ENCODE measurements at places on chromosomes 2 and 18.

DNA sequence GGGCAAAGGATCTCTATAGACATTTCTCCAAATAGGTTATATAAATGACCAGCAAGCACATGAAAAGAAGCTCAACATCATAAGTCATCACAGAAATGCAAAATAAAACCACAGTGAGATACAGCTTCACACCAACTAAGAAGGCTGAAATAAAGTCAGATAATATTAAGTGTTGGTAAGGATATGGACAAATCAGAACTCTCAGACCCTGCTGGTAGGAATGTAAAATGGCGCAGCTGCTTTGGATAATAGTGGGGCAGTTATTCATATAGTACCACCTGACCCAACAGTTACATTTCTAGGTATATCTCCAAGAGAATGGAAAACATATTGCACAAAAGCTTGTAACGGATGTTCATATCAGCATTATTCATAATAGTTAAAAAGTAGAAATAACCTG lies 14.0 kb downstream of the EPB41L5 start:
- DNase-seq: no peak

GRCh38 chr2:16785149-16785548 lies 119.5 kb upstream of the CYRIA start:
- DNase-seq: no peak

DNA sequence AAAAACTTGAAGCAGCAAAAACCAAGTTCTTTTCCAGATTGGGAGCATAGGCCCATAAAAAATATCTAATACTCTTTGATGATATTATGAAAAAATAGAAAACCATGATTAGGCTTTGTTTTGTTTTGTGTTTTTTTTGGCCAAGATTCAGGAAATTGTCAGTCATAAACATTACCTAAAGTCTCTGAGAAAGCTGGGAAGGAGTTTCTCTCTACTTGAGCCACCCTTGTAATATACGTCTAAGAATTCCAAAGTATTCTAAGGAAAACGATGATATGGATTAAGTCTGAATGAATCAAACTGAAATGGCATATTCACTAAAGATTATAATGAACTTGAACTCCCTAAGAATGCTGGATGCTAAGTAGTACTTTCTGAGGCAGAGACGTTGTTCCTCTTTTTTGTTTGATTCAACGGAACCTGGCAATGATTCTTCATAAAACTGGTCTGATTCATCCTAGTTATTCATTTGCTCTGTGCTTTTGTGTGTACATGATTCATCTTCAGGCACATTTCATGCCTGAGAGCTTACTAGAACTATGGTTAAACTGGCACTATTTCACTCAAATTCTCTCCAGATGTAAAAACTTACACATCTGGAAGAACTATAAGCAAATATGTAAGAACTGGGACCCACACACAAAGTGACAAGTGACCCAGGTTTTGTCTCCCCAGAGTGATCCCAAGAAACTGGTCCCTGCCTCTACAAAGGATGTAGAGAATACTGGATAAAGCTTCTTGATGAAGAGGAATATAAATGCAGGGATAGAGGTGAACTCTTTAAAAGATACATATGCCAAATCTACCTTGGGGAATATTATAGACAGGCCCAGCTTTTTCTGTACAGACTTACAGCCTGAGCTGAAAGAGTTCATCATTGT lies 159.7 kb downstream of the DOCK10 start:
- peak; percentile 60 for DNase-seq

GRCh38 chr18:79460481-79461300 lies 65.0 kb downstream of the NFATC1 start:
- DNase-seq: no peak

DNA sequence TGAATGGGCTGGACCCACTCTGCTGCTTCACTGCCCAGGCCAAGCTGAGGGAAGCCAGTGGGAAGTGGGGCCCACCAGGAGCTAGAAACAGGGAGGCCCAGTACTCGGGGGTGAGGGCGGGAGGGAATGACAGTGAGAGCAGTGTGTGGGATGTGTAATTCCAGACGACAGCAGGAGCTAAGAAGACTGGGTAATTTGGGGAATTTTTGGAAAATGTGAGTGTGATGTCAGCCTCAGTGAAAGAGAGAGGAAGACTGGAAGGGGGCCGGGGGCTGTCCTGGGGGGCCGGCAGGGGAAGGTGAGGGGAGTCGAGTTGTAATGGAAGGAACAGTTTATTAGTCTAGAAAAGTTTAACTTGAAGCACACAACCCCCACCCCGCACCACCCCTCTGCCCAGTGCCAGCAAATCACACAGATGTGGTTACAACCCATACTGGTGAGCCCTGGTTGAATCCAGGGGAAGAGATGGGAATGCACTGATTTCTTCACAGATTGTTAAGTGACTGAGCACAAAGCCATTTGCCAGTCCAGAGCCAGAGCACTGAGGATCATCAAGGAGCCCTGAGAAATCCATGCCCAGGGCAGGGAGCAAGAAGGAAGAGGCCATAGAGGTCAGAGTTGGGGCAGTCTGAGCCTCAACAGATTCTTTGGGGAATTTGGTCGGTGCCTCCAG lies 76.7 kb upstream of the PKDCC start:
- no peak for DNase-seq

GRCh38 chr2:3130444-3130843 lies 247.2 kb downstream of the EIPR1 start:
- no peak for DNase-seq

- DNase-seq: no peak
Observed at GRCh38 chr18:67935638-67936037, 419.1 kb upstream of the DSEL start.

DNA sequence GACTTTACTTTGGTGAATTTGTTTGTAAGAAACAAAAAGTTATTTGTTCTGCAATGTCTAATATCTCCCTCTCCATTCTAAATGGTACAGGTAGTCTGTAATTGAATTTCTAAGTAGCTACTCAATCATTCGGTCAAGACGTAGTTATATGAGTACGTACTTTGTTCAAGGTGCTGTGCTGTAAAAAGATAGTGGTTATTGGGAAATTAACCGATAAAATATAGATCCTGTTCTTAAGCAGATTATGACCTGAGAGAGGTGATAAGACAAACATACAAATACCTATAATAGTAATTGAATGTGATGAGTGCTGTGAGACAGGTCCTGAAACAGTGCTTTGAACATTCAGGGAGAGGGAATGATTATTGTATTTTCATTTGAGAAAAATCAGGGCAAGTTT lies 7.1 kb downstream of the NCOA1 start:
- DNase-seq: no peak

GRCh38 chr2:234003972-234004617 lies 46.4 kb upstream of the SPP2 start:
- DNase-seq: peak; percentile 79

- no peak for DNase-seq
Observed at GRCh38 chr18:42574871-42575270, 540.6 kb downstream of the RIT2 start.

GRCh38 chr18:37343542-37343851 lies 222.1 kb downstream of the CELF4 start:
- DNase-seq: no peak

- DNase-seq: no peak
Observed at GRCh38 chr2:143977356-143977755, 542.6 kb downstream of the ZEB2 start.

GRCh38 chr18:24189007-24189528 lies 50.2 kb downstream of the CABYR start:
- no peak for DNase-seq

DNA sequence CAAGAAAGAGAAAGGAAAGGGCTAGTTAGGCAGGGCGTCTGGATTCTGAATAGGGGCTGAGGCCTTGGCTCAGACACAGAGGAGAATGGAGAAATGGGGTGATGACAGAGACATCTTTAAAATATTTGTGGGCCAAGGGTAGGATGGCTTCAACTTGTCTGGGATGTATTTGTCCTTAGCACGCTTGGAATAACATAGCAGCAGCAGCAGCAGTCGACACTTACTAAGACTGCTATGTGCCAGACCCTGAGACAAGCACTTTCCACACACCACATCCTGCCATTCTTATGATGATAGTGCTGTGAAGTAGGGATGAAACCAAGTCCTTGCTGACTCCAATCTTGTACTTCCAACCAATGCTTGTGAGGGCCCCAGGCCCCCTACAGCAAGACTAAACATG lies 2.6 kb downstream of the IL1RL1 start:
- no peak for DNase-seq

- no peak for DNase-seq
Observed at GRCh38 chr2:37553411-37554154, 117.9 kb downstream of the CDC42EP3 start.

- DNase-seq: no peak
Observed at GRCh38 chr2:202410092-202410491, 34.0 kb downstream of the BMPR2 start.

- peak; percentile 57 for DNase-seq
Observed at GRCh38 chr2:68368654-68369336, 3.7 kb downstream of the PLEK start.

- DNase-seq: no peak
Observed at GRCh38 chr18:78393086-78393862, 586.3 kb upstream of the SALL3 start.

GRCh38 chr2:156473445-156473844 lies 37.3 kb downstream of the GPD2 start:
- no peak for DNase-seq

GRCh38 chr18:27382567-27383216 lies 197.6 kb upstream of the CHST9 start:
- DNase-seq: no peak

GRCh38 chr2:120866483-120867140 lies 130.9 kb downstream of the GLI2 start:
- DNase-seq: no peak

DNA sequence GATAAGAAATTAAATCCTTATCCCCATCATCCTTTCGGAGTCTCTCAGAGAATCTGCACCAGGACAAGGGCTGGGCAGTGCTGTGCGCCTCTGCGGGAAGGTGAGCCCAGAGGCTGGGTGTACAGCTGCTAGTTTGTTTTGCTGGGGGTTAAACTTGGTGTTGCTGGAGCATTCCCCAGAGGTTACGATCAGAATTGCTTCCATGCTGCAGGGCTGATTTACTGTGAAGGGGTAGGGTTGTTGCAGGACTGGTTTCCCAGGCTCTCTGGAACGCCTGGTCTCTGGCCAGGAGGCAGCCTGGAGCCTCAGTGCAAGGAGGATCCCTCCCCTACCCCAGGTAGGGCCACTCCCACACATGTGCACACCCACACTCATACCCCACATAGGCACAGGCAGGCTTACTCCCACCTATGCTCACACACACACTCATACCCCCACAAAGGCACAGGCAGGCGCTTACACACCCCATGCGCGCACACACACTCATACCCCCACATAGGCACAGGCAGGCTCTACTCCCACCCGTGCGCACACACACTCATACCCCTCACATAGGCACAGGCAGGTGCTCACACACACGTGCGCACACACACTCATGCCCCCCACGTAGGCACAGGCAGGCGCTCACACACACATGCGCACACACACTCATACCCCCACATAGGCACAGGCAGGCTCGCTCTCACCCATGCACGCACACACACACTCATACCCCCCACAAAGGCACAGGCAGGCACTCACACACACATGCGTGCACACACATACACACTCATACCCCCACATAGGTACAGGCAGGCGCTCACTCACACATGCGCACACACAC lies 11.3 kb downstream of the CNNM4 start:
- no peak for DNase-seq

GRCh38 chr18:60684843-60685513 lies 312.4 kb upstream of the MC4R start:
- peak; percentile 5 for DNase-seq

DNA sequence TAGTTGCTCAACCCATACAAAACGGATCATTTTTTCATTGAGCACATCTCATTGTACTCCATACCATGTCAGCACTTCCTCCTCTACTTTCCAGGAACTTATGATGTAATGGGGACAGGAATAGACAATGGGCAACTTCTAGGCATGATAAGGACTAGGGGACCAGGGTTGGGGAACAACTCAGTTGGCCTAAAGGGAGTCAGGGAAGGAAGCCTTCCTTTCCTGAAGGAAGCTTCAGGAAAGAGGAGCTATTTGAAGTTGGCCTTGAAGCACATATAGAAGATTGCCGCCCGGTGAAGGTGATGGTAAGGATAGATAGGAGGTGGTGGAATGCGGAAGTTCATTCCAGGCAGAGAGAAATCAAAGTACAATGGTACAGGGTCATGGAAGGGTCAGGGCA lies 283.9 kb downstream of the SLC8A1 start:
- DNase-seq: no peak

DNA sequence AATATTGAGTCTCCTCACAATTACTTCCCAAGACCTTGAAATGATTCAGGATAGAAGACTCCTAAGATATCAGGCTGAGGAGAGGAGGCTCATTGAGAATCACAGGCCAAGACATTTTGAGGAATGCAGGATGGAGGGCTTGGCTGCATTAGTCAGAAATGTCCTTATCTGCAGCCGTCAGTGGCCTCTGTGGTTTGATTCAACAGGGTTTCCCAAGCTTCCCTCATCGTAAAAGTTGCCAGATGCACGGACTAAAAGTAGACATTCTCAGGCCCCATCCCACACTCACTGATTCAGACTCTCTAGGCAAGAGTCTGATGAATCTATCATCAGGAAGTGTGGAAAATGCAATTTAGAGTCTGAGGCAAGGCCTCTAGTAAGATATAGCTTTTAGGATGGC lies 34.0 kb upstream of the TMEM178A start:
- peak; percentile 98 for DNase-seq

GRCh38 chr18:45687621-45688020 lies 36.4 kb upstream of the SLC14A1 start:
- DNase-seq: no peak

Data from non-pigmented ciliary epithelial cell (primary cell).